ENCODE measurements at places on chromosomes 4 and X.
A peak's percentile ranks its signal among the peaks of the same experiment; 100 is the strongest.

DNA sequence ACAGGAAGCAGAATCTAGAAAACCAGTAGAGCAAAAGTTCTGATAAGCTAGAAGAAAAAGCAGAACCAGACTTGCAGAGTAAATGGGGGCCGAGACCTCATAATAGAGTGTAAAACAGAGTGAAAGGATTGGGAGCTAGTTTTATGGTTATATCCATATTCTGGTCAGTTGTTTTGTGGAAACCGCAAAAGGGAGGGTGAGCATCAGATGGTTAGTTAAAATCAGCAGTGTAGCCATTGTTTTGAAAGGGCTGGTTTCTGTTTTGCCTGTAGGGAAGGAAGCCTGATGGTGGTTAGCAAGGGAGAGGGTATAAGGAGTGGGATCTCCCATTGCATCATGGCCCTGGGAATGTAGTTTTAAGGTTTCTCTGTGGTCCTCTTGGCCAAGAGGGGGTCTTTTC, 17.2 kb upstream of the CCNI start:
- DNase-seq: no peak

- no peak for DNase-seq
Observed at GRCh38 chr4:94680176-94680862, 77.4 kb upstream of the BMPR1B start.

DNA sequence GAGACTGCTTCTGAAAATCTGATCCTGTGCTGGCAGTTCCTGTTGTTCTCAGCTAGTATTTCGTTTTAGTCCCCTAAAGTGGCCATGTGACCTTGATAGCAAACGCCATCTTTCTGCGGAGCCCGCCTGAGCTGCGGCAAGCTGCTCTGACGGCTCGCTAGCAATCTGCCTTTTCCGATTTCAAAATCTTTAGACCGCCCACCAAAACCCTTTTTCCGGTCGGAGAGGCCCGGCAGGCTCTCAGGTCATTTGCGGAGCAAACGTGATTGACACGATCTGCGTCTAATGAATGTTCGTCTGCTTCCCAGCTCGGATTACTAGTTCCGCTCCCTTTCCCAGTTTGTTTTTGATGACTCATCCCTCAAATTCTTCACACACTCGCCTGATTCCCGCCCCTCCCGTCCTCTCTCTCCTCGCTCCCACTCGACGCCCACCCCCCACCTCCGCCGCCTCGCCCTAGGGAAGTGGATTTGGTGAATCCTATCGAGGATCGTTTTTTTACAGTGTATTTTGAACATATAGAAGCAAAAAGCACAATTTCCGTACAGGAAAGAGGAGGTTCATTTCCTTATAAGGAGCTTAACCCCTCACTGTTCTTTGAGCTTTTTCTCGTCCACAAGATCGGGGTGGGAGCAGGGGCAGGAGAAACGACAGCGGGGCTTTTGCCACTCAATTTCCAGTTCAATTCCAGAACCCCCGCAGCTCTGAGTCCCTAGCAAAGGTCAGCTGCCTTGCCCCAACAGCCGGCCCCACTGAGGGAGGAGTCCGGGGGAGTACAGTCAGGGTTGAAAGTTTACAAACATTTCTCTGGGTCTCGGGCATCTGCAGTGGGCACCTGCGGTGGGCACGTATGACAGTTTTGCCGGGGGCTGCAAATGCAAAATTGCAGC, 37.5 kb downstream of the NLGN3 start:
- peak; percentile 40 for DNase-seq

GRCh38 chr4:182000077-182000476, 243.1 kb upstream of the TENM3 start:
- DNase-seq: no peak

DNA sequence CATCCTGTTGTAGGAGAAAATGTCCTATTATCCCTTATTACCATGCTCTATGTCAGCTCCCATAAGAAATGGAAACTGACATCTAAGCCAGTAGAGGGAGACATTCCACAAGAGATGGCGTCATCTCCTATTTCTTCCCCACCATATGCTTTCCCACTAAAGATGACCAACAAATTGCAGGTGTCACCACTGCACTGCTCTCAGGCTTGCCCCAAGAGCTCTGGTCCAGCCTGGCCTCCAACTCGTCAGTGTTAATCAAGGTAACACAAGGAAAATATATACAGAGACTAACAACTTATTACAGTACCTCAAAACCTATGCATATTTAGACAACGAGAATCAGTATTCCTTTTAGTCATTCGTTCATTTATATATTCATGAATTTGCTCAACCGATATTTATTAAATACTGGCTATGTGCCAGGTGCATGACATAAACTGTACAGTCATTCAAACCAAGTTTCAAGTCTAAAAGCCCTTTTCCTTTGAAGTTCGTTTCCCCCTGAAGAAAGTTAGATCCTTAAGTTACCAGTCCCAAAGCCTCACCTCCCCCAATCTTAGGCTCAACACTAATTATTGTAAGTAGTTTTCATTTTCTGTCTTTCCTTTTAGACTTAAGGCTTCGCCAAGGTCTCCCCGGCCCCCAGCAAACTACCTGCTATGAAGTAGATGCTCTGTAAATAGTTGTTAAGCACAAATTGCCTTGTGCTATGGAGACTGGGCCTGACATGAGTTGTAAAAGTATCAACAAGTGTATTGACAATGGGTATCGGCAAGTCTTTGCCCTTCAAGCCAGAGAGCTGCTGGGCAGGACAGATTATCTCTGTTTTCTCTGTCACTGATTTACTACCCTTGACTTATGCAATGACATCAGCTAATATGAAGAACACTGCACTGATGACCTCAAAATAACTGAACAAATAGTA, 3.1 kb upstream of the FGB start:
- no peak for DNase-seq

DNA sequence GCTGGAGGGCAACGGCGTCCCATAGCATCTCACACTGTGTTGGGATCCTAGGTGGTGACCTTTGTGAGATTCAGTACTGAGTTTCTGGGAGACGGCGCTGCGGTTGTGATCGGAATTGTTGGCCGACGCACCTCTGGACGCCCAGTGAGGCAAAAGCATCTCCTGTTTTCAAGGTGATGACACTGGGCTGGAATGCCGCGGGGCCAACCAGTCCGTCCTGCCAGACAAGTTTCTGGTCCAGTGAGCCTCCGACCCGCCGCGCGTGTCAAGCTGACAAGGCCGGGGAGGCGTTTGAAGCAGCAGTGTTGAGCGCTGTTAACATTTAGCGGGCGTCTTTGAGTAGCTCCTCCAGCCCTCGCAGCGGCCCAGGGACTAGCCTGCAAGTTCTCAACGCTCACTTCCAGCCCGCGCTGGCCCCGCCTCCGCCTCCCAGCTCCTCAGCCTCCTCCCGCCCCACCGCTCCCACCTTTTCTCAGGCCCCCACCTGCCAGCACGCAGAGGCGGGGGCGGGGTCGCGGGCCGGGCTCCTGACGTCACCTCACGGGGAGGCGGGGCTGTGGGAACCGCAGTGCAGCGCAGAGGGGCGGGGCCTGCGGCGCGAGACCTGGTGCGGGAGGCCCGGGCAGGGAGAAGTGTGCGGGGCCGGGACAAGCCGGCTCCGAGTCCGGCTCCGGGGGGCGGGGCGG, 482 bp upstream of the CDS1 start:
- peak; percentile 93 for DNase-seq

GRCh38 chrX:24399550-24399949, 39.1 kb downstream of the SUPT20HL1 start:
- DNase-seq: no peak
